ENCODE measurements at places on chromosomes 16 and 17. TPM values are rescaled to one million over a fixed set of nuclear protein-coding genes. Genes with fewer than 3 reads are reported as not detected.

Gene OR1F1
- not detected for total RNA-seq

Gene KRTAP3-1
- total RNA-seq, result not detected

DNA sequence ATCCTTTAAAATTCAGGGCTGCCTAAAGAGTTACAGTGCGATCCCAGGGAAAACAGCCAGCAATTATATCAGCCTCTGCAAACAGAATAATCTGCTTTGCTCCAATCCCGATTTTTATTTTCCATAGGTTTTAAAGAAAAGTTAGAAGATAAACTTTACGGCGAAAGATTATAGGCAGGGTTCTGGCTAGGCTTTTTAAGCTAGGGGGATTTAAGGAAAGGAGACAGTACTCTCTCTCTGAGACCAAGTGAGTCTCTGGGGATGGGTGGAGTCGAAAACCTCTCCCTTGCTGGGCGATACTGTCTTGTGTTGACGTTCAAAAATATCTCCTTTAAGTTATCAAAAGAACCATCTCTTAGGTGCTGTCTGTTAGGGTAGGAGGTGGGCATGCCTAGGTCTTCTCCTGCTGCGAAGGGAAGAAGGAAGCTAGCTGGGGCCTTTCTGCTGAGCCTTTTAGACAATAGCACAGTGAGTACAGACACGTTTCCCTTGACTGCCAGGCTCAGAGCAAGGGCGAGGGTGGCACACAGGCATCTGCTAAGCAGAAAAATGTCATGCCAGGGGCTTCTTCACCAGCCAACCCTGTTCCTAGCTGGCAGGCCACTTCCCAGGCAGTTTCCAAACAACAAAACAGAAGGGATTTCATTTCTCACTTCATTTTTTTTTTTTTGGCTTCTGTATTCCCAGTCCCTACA, 167.9 kb upstream of the MAF start:
- peak; percentile 19 for DNase-seq

- no peak for DNase-seq
Measured at GRCh38 chr16:86027373-86028126, 128.6 kb downstream of the IRF8 start.

GRCh38 chr17:16191604-16192003, 23.7 kb downstream of the NCOR1 start:
- no peak for DNase-seq

All from mammary epithelial cell (primary cell).